Neuronal stem cell (in vitro differentiated cells): ENCODE measurements at places on chromosomes 16 and 17.

- DNase-seq, result no peak
These were observed 9.6 kb upstream of the APRT start for GRCh38 chr16:88821168-88821850.

DNA sequence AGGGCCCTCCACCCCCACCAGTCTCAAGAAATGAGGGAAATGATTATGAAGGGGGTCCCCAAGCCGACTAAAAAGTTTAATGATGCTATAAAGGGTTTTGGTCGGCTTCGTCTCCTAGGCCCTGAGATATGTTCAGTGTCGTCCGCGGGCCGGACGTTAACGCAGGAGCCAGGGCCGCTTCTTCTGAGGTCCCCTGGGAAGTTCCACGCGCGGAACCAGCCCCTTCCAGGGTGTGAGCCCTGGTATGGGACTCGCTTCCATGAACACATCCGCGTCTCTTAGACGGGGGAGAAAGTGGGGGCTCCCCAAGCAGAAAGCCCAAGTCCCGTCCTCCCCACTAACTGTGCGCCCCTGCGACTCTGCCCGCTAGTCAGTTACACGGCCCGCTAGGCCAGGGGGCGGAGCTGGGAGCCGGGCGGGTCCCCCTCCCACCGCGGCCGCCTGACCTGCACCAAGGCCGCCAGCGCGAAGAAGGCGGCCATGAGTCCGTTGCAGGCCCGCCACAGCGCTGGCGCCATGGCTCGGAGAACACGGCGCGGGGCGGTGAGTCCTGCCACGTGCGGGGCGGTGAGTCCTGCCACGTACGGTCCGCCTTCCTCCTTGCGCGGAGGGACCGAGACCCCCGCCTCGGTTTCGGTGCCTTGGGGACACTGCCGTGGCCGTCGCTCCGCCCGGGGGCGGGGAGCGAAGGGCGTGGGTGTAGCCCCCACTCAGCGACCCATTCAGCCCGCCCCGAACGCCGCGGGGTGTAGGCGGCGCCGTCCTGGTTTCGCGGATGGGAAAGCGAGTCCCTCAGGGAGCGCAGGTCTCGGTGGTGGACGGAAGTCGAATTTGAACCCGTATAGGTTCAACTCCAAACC is at the start of gene TMEM220:
TMEM220 (minus strand) TSS at position 690 of the 860 bp plus-strand sequence; CDS start at position 518, 172 bp downstream.
- peak; percentile 66 for DNase-seq

DNA sequence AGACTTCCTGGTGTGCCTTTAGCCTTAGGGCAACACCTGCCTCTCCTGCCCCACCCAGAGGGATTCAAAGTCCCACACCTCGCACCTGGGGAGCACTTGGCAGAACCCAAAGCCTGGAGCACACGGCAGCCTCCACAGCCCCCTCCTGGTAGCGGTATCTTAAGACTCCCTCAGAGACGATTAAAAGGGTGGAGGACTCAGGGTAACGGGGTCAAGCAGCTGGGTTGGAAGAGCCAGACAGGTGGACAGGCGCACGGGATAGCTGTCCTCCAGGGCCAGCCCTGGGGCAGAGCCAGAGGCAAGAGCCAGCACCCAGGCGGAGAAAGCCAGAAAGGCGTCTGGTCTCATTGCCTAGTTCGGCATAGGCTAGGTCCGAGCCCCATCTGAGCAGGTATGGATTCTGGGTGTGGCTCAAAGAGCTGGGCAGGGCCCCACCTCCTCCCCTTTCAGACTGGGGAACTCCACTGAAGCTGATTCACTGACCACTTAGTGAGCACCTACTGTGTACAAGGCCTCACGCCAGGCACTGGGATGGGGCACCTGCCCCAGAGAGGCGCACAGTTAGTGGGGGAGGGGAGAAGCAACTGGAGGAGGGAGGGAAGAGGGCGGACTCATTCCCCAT is 55.0 kb upstream of the MEAK7 start:
- DNase-seq, result no peak

- no peak for DNase-seq
These were observed 21.2 kb downstream of the AKAP1 start for GRCh38 chr17:57106107-57106835.

DNA sequence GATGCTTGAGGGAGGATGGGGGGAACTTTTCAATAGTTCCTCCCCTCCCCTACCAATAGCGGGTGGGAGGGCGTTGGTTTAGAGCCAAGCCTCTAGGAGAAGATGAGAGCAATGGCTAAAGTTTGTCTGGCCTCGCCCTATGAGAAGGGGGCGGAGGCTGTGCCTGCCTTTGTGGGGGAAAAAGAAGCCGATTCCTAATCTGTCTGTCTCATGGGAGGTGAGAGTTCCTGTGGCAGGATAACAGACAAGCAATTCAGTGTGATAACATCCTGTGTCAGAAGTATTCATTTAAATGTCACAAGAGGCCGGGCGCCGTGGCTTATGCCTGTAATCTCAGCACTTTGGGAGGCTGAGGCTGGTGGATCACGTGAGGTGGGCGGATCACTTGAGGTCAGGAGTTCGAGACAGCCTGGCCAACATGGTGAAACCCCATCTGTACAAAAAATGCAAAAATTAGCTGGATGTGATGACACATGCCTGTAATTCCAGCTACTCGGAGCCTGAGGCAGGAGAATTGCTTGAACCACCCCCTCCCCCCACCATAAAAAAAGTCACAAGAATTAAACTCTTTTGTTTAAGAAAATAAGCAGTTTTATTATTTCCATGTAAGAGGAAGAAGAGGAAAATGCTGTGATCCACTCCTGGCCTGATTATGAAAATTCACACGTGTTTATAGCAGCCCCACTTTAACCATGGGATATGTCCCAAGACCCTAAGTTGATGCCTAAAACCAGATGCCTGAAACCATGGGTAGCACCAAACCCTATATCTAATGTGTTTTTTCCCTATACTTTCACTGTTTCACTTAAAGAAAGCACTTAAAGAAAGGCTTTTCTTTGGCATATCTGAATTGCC is 1.7 kb downstream of the SLFN5 start:
- no peak for DNase-seq

DNA sequence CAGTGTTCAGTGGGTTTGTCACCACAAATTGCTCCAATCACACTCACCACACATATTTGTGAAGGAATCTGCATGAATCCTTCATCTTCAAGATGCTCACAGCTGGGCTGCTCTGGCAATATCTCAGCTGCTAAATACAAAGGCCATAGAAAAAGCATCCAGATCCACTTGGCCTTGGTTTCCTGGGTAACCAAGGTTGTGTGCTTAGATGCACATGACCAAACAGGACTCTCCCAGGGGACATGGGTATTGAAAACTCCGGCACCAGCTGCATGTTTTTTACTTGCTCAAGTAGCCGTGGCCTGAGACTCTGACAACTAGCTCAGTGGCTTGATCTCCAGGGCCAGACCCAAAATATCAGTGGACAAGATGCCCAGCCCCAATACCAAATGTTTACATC is 131.3 kb downstream of the CBLN1 start:
- no peak for DNase-seq

DNA sequence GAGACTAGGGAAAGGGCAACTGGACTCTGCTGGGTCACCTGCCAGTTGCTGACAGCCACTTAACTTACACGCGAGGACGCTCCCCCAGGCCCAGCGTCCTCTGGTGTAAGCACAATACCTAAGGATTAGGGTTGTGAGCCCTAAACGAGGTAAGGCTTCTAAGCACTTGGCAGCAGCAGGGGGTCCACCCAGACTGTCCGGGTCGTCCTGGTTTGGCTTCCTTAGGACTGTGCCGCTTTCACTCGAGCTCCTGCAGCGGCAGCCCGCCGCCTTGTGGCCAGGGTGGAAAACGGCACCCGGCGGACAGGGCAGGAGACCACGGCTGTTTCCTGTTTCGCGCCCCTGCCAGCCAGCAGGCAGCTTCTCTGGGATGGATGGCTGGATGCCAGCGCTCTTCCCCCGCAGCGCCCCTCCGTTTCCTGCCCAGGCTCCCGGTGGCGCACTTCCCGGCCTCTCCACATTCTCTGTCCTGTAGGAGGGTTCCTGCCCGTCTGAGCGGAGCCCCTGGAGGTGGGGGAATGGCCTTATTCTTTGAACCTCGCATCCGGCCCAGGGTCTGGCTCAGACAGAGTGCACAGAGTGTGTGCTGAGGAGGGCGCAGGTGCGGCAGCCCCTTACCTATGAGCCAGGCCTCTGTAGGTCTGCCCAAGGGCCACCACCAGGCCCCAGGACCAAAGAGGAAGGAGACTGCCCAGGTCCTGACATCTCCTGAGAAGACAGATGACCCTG is 47.0 kb upstream of the AMZ2 start:
- DNase-seq, result peak; percentile 70

DNA sequence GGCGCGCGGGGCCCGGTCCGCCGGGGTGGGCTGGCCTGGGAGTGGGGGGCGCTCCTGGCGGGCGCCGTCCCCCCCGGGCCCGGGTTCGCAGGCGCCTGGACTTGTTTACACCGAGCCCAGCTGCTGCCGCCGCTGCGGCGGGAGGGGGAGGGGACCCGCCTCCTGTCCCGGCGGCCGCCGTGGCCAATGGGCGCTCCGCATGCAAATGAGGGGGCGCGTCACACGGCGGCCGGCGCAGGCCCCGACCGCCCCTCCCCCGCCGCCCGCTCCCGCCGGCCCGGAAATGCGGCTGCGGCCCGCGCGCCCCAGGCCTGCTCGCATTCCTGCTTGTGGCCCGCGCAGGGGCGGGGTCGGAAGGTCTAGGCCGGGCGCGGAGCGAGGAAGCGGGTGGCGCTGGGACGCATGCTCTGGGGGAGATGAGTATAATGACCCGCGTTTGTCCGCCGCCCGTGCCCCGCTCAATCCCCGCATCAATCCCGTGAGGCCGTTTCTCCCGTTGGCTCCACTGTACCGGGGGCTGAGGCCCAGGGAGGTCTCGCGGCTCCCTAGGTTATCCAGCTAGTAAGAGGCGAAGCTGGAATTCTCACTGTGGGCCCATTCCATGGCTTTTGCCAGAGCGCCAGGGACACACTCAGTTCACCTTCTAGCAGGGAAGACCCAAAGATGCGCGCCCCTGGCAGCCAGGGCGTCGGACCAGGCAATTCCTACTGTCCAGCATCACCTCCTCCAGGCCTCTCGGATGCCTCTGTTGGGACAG is at the start of gene YPEL3:
YPEL3 (minus strand) TSS at position 109 of the 757 bp plus-strand sequence. CDS start 731 bp downstream, outside the sequence.
- DNase-seq, result peak; percentile 85

GRCh38 chr17:74020522-74020921 is 183.0 kb upstream of the RPL38 start:
- no peak for DNase-seq

- no peak for DNase-seq
These were observed 13.5 kb downstream of the NME3 start for GRCh38 chr16:1757714-1758461.

- no peak for DNase-seq
These were observed 13.6 kb downstream of the KIF19 start for GRCh38 chr17:74339537-74340195.

DNA sequence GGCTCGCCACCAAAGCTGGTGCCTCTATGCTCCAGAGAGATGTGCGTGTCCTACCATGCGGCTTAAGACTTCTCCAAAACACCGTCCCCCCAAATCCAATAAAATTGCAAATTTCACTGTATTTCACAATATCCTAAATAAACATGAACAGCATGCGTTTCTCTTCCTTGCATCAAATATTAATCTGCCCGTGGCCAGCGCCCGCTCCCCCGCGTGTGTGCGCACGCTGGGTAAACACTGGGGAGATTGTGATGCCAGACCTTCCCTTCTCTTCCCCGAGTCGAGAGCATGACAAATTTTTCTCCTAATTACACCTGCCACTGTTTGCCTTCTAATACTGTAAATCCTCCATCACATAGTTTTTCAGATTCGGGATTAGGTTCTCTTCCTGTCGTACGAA is 148.1 kb downstream of the MRM1 start:
- DNase-seq, result no peak

DNA sequence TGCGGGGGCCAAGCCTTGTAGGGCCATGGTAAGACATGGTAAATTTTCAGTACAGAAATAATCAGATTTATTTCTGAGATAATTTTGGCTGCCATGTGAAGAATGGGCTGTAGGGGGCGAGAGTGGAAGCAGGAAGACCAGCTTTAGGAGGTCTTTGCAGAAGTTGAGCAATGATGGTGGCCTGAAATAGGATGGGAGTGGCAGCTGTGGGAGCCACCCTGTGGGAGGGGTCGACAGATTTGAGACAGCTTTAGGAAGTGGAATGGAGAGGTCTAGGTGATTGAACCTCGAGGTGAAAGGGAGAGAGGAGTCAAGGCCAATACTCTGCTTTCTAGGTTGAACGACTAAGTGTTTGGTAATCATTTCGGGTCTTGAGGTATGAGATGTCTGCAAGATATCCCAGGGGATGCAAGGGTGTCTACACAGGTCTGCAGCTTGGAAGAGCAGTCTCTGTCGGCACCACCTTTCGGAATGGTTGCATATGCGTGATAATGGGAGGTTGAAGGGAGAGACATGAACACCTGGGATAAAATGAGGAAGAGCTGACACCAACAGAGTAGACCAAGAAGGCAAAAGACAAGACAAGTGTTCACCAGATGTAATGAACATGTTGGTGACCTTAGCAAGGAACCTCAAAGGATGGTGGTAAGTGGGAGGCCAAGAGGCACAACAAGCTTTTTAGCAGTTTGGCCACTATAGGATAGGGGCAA is 4.2 kb upstream of the ATXN7L3 start:
- peak; percentile 39 for DNase-seq

- DNase-seq, result no peak
These were observed 19.0 kb downstream of the CBFA2T3 start for GRCh38 chr16:88957887-88958577.

GRCh38 chr17:71983828-71984227 is 137.0 kb upstream of the SOX9 start:
- no peak for DNase-seq

GRCh38 chr17:27751622-27752490 is 48.5 kb downstream of the NOS2 start:
- no peak for DNase-seq
